RWPE1 (cell line): ENCODE measurements at places on chromosomes 5 and 9.

GRCh38 chr9:124220946-124221451 is 36.8 kb upstream of the NEK6 start:
- DNase-seq, result peak; percentile 49

DNA sequence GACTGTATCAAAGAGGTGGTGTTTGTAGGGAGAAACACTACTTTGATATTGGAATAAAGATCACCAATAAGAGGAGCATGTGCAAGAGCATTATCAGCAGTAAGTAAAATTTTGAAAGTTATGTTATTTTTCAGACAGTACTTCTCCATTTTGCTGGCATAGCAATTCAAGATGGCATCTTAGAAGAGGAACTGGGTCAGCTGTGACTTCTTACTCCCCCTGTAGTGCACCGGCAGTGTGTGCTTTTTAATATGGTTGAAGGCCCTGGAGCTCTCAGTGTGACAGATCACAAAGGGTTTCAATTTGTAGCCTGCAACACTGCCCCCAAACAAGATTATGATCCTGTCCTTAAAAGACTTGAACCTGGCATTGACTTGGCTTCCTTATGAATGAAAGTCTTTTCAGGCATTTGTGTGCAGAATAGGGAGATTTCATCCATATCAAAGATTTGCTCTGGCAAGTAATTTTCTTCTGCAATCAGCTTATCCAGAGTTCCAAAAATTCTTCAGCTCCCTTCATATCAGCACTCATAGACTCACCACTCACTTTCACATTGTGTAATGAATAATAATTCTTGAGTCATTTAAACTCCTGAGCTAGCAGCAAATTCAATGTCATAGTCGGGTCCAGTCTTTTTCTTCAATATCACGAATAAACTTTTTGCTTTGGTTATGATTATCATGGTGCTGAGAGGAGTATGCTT is 105.7 kb upstream of the MAMDC2 start:
- no peak for DNase-seq

DNA sequence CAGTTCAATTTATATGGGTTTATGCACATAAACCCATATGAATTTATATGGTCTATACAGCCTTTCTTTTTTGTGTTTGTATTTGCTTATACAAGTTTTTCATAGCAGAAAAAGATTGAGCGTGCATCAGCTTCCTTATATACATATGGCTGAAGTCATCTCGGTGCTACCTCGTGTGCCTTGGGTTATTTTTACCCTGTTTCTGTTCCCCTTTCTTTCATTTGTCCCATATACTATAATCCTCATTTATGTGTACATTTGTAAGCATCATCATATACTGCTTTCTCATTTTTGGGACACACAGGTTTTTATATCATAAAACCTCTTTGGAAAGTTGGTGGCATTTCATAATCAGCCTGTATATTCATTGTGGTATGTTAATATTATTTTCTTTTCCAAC is 107.8 kb upstream of the ADAMTSL1 start:
- DNase-seq, result no peak

GRCh38 chr9:78218890-78219289 is 17.0 kb upstream of the CEP78 start:
- DNase-seq, result no peak

DNA sequence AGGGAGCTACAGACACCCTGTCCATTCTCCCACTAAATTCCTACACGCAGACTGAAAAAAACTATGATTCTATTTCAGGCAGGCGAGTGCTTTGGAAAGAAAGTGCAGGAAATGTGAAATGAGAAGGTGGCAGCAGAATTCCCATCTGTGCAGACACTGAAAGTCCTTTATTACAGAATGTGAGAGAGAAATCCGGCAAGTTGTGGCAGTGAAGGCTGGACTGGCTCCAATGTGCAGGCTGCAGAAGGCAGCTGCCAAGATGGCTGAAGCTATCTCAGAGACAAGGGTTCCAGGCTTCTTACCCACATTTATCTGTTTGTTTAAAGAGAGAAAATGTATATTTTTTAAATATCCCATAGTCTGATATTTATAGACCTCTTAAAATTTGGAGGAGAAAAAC is 161.8 kb upstream of the VLDLR start:
- no peak for DNase-seq

- DNase-seq, result peak; percentile 60
Measured at GRCh38 chr5:36240779-36241630, 720 bp downstream of the NADK2 start.

DNA sequence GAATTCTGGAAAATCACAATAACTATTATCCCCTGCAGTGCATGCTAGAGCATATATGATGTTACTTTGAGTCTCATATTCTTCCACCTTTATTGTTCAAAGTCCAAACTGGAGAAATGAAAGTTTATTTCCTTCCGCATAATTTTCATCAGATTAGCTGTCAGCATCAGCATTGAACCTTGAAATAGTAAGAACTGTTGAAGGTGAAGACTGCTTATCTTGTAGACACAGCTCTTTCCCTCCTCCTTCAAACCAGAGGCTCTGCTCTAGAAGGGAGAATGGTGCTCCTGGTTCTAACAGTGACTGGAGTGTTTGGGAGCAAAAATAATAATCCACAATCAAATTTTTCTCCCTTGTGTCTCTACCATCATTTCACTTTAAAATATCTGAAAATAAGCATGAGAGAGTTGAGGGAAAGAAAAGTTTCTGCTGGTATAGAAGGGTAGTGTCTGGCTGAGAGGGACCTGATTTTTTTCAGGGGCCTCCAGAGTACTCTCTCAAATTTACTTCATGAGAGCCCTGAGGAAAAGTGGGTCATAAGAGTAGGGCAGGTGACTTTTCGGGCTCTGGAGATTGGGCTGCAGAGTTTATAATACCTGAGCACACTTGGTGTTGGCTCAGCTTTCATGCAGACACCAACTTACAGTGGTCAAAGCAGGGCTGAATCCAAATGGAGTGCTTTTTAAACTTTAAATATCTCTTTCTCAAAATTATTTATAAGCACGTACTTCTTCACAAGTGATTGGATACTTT is 170.4 kb downstream of the ZDHHC21 start:
- no peak for DNase-seq

DNA sequence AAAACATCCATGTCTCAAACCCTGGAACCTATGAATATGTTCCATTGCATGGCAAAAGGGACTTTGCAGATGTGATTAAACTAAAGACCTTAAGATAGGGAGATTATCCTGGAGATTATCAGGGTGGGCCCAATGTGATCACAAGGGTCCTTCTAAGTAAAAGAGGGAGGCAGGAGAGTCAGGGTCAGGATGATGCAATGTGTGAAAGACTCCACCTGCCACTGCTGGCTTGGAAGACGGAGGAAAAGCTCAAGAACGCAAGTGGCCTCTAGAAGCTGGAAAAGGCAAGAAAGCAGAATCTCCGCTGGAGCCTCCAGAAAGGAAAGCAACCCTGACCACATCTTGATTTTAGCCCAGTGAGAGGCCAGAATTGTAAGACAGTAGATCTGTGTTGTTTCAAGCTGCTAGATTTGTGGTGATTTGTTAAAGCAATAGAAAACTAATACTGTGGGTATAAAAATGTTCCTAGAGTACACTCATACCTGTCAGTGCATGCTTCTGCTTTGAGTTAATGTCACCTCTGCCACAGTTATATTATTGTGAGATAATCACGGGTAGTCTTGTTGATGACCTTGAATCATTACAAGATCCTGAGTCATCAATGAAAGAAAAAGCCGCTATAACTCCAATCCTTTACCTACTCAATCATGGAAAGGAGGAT is 93.5 kb upstream of the TNPO1 start:
- DNase-seq, result no peak

DNA sequence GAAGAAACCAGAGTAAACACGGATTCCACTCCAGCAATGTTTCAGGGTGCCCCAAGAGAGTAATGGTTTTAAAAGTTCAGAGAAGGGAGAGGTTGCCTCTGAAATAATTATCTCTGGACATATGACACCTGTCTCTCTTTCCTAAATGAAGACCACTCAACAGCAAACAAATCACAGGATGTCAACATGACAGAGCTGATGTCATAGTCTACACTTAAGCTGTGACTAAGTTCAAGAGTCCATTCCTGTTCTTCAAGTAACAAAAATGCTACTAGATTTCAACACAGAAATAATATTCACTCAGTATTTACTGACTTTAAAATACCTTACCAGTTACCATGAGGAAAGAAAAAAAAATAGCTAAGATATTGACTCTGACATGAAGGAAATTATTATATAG is 44.7 kb upstream of the SLC30A5 start:
- DNase-seq, result no peak

- no peak for DNase-seq
Measured at GRCh38 chr9:124032247-124032646, 20.7 kb downstream of the LHX2 start.

GRCh38 chr5:112614285-112614684 is 123.4 kb upstream of the APC start:
- DNase-seq, result no peak

- no peak for DNase-seq
Measured at GRCh38 chr5:137570070-137570469, 70.9 kb upstream of the SPOCK1 start.

GRCh38 chr5:181263633-181264032 is 2.7 kb upstream of the TRIM52 start:
- no peak for DNase-seq

- DNase-seq, result no peak
Measured at GRCh38 chr5:59757442-59757841, 136.1 kb downstream of the PDE4D start.
